ENCODE measurements at places on chromosomes 7 and 10. TPM values are rescaled to one million over a fixed set of nuclear protein-coding genes. Genes with fewer than 3 reads are reported as not detected.

DNA sequence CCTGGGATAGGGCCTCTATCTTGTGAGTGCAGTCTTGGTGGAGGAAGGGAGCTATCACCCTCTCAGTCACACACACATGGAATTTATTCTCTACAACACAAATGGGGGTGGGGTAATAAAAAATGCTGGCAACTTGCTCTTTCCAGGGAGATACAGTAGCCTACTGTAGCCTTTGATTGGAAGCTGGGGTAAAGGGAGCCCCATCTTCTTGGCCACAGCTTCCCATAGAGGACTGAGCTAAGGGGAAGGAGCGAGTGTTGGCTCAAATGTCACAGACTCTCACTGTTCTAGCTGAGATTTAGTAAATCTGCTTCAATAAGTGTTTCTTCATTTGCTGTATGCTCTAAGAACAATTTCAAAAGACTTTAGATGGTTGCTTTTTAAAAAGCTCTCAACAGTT is 222.2 kb upstream of the CXCL12 start:
- H3K27ac ChIP-seq = no peak overlapping the region
- H3K4me1 ChIP-seq = no peaks in the 10 kb centered on the region
- no peaks in the 10 kb centered on the region for H3K36me3 ChIP-seq
- H3K4me3 ChIP-seq = no peak overlapping the region
- no peak for DNase-seq

GRCh38 chr7:91089382-91089963 is 174.8 kb upstream of the FZD1 start:
- H3K4me1 ChIP-seq = no peaks in the 10 kb centered on the region
- H3K27me3 ChIP-seq = no peaks in the 10 kb centered on the region
- H3K4me3 ChIP-seq = no peak overlapping the region
- no peak for DNase-seq
- H3K36me3 ChIP-seq = no peaks in the 10 kb centered on the region
- H3K27ac ChIP-seq = no peak overlapping the region

The MAT1A gene
- total RNA-seq = not detected

The OR6B1 gene
- total RNA-seq = not detected

The RASSF4 gene
- total RNA-seq = 364 TPM

All from breast epithelium (tissue), 4 donors.